ENCODE measurements at places on chromosomes 7 and 10.

- DNase-seq: no peak
Observed at GRCh38 chr10:45660876-45661411, 11.6 kb downstream of the ZFAND4 start.

DNA sequence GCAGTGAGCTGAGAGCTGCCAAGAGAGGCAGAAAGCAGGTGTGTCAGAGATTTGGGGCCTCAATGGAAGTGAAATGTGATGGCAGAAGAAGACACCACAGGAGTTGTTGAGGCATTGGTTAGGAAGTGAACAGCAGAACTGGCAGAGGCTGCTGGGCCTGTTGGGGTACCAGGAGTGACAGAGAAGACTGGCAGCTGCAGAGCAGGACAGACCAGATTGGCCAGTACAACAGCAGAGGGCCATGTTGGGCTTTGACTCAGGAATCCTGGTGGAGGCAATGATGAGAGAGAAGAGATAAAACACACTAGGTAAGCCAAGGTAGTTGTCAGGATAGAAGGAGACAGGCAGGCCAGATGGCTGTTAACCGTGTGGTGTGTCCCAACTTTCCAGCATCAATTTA, 19.9 kb upstream of the HERPUD2 start:
- no peak for DNase-seq

GRCh38 chr7:21089653-21090052, 303.0 kb upstream of the SP8 start:
- no peak for DNase-seq

- DNase-seq: no peak
Observed at GRCh38 chr7:75985518-75986146, 8.8 kb downstream of the TMEM120A start.

- no peak for DNase-seq
Observed at GRCh38 chr7:46752881-46753366, 829.0 kb downstream of the TNS3 start.

GRCh38 chr7:118288098-118288497, 63.6 kb downstream of the ANKRD7 start:
- peak; percentile 82 for DNase-seq

DNA sequence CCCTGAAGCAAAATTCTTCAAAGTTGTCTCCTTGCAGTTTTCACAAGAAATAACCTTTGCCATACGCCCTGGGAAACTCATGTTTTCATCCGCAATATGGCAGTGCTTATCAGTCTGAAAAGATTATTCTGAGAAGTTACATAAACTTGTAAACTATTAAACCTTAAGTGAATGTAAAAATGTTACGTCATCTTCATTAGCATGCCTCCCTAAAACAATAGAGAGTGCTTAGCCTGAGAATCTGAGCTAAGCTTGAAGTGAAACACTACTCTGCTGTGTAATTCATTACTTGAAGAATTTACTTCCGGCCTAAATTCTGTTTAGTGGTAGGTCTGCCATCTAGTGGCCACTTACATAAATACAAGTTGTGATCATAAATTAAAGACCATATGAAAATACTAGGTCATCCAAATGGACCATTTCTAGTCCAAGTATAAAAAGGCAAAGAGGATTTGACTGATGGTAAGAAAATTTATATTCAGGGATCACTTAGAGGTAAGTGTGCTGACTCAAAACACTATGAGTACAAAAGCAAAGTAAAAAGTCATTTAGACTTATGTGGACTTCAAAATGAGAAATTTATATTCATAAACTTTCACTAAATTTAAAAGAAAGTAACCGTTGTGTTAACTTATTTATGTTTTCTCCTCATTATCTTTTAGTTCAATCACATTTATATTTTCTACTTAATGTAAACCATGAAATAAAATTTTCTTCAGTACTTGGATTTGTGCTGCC, 745.1 kb upstream of the LRRTM3 start:
- DNase-seq: peak; percentile 80

DNA sequence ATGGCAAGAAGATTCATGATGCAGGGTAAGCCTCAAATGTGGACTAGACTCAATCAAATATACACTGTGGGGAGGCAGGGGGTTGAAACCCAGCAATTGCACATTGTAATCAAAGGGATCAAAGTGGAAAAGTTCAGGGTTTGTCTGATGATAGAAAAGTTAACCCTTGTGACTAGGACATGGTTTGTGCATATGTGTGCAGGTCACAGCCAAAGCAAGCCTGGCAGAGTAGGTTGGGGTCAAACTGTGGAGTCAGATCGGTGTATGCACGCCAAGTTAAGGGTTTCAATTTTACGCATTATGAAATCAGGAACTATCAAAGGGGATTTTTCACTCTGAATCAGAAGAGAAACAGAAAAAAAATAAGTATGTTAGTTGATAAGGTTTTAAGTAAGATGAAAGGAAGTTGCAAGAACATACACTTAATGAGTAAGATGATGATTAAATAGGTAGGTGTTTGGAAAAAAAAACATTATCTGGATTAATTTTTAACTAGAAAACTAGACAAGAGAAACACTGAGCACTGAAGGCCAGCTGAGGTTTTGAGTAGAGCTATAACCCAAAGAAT, 188.3 kb downstream of the DGKB start:
- no peak for DNase-seq

GRCh38 chr10:129035052-129035827, 431.8 kb upstream of the MGMT start:
- no peak for DNase-seq

GRCh38 chr10:77732213-77733003, 94.8 kb upstream of the KCNMA1 start:
- no peak for DNase-seq

GRCh38 chr7:2527505-2528467, 8.2 kb downstream of the LFNG start:
- DNase-seq: no peak

GRCh38 chr10:86678999-86679792, 10.9 kb downstream of the LDB3 start:
- DNase-seq: peak; percentile 66

DNA sequence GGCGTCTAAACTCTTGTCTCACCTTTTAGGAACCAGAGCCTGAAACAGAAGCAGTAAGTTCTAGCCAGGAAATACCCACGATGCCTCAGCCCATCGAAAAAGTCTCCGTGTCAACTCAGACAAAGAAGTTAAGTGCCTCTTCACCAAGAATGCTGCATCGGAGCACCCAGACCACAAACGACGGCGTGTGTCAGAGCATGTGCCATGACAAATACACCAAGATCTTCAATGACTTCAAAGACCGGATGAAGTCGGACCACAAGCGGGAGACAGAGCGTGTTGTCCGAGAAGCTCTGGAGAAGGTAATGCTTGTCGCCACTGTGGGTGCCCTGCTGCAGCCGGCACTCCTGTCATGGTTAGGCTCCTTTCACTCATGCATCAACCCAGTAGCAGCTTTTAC, 113.1 kb downstream of the ZMYND11 start:
- DNase-seq: no peak

GRCh38 chr7:70619659-70620058, 512.3 kb upstream of the GALNT17 start:
- no peak for DNase-seq

DNA sequence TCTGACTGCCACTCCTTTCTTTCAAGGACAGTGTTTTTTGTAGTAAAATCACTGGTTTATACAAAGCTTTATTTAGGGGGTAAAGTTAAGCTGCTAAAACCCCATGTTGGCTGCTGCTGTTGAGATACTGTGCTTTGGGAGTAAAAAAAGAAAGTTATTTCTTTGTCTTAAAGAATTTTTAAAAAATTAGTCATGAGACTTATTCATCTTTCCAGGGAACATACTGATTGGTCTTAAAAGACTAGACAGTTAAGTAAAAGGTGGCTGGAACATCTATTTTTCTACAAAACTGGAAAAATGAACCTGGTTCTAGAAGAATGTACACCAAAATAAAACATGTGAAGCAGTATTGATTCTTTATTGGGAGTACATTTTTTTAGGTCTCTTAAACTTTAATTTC, 20.6 kb downstream of the BBIP1 start:
- DNase-seq: no peak

DNA sequence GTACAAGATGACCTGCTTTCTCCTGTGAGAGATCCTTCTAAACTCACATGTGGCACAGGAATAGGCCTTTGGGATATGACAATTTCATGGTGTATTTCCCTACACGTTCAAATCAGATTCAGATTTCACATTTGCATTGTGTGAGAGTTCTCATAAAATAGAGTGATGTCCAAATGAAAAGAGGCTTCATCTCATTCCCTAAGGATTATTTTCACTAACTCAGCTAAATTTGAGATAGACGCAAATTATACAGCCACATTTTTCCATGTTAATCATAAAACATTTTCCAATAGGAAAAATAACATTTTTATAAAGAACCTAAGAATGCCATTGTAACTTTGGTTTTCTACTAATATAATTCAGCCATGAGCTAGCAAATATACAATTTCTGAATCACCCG, 35.5 kb upstream of the PARD3 start:
- DNase-seq: no peak

DNA sequence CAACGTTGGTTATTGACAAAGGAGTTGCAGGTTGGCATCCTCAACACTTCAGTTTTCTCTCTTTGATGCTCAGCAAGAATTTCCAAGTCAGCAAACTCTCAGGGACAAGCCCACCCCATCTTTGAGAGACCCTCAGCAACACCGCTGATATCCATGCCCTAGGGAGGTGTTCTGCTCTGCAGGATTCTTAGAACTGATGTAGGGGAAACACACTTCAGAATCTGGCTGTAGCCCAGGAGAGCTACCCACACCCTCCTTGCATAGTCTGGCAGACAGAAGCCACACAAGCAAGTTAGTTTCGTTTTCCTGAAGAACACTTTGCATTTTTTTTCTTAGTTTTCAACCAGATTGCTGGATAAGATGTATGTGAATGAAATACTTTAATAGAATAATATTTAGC, 822 bp downstream of the SAMD9L start:
- DNase-seq: peak; percentile 42

GRCh38 chr7:35386816-35387706, 133.2 kb upstream of the TBX20 start:
- no peak for DNase-seq

DNA sequence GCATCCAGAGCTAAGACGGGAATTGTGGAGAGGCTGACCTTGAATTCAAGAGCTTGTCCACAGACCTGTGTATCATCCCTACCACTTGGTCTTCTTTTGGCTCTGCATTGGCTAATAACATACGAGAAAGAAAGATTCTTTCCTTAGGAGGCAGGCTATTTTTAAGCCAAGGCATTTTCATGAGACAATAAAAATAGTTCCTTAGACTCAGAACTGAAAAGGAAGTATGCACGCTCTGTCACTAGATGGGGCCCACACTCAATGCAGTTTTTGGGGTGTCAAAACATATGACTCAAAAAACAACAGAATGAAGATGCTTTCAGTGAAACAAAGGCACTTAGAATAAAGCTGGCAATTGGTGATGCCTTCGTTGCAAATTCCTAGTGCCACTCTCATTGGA, 265.9 kb upstream of the DGKB start:
- DNase-seq: peak; percentile 6

DNA sequence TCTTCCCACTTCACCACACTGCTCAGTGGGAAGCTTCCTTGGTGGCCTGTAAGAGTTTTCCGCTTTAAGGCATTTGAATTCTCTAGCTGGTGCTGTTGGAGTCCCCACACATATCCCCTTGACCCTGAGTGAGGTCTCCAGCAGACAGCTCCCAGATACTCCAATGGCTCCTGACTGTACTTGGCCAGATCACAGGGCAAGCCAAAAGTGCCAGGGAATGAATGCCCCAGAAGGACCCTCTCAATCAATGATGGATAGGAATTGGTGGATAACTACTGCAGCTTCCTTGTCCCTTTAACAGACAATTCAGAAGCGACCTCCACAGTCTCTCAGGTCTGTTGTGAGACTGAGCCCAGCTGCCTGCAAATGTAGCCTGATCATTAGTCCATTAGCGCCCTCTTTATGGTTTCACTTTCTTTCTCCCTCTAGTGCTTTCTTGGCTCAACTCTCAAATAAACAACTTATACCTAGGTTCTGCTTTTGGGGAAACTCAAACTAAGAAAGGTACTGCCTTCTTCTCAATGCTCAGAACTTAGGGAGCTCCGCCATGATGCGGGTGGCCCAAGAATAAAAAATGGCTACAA, 283.0 kb downstream of the TCF7L2 start:
- DNase-seq: peak; percentile 61

- DNase-seq: no peak
Observed at GRCh38 chr7:140702774-140703173, 6.3 kb downstream of the NDUFB2 start.

GRCh38 chr7:124275411-124275810, 242.5 kb upstream of the TMEM229A start:
- DNase-seq: no peak

DNA sequence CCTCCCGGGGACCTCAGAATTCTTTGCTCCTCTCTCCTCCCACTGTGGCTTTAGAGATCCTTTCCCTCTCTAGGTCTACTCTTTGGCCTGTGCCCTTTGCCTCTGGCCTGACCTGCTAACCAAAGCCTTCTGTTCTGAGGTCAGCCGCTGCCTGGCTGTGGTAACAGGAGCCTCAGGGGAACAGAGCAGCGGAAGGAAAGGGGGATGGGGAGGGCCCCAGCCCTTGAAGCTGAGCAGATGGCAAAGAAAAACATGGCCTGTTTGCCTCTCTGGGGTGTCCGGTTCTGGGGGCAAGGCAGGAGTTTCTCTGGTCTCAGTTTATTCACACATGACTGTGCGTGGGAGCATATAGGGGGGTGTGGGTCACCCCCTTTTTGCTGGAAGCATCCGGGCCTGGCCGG, 28.2 kb downstream of the COL26A1 start:
- DNase-seq: peak; percentile 43

DNA sequence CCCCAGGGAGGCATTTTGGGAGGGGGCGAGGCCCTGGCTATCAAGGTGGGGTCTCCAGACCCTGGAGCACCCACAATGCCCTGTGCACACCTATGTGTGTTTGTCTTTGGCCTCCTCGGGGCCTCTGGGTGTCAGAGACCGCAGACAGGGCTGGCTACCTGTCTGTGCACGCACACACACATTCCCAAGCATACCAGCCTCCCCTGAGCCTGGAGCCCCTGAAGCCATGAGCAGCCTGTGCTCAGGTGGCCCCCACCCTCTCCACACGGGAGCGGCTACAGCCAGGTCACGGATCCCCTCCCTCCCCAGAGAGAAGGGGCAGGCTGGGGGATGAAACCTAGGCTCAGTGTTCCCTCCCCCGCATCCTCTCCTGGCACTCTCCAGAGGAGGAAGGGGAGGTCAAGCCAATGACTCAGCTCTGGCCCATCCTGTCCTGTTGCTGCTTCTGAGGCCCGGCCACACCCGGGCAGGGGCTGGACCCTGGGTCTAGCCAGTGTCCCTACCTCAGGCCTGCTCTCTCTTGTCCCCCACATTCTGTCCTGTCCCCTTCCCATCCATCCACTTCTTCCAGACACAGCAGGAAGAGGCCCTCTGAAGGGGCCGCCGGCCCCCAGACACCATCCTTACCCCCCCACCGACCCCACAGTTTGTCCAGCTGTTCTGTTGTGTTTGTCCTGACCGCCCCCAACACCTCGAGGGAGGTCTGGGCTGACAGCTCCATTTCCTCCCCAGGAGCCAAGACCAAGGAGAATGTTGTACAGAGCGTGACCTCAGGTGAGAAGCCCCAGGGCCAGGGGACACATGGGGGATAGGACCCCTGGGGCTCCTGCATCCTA, 720 bp downstream of the SNCG start:
- DNase-seq: no peak

GRCh38 chr7:29194594-29195427, at the start of gene CHN2:
TSS of gene CHN2 (plus strand) at chr7:29194775.
- DNase-seq: no peak

All from Kasumi-1 (cell line).